ENCODE measurements at places on chromosomes 7 and 10.

DNA sequence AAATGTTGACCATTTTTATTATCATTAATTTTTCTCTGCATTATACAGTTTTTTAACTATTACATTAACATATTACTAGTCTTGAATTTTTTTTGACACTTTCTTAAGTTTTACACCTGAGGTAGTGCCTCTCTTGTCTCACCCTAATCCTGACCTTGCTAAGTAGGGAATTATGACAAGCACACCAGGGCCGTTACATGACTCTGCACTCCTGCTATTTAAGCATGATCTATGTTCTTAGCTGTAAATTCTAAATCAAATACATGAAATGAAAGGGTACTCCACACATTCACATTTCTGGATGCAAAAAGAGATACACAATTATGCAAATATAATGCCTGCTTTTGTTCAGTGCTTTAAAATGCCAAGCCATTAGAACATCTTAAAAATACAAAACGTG, 23.6 kb downstream of the CPVL start:
- DNase-seq, result no peak

GRCh38 chr10:74025380-74025978, 27.6 kb downstream of the VCL start:
- DNase-seq, result no peak

GRCh38 chr7:151992375-151992774, 33.1 kb upstream of the GALNT11 start:
- DNase-seq, result peak; percentile 6

- DNase-seq, result no peak
These were observed 66.0 kb downstream of the SRPK2 start for GRCh38 chr7:105322655-105323277.

- no peak for DNase-seq
These were observed 175.0 kb downstream of the POU6F2 start for GRCh38 chr7:39152701-39153100.

DNA sequence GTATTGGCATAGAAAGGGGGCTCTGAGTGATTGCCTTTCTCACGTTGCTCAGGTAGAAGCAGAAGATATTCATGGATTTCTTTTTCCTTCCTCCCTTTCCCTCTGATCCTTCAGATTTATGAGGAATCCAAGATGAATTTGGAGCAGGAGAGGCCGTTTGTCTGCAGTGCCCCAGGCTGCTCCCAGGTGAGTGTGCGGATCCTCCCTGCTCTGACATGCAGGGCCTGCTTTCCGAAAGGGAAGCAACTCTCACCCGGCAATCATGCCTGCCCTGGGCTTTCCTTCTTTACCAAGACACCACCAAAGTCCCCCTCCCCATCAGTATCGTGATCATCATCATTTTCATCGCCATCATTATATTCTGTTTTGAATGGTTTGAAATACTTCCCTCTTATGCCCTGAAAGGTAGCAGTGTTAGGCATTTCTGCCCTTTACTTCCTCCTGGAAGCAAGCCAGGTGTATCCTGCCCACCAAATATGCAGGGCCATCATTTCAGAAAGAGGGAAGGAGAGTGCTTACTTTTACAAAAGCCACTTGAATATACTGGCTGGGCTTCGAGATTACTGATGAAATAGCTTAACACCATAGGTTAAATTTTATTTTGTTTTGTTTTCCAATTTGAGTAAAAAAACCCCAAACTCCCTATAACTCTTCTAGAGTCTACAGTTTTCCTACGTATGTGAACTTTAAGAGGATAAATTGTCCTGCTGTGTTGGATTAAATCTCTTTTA, 75.9 kb downstream of the CREB5 start:
- DNase-seq, result no peak

DNA sequence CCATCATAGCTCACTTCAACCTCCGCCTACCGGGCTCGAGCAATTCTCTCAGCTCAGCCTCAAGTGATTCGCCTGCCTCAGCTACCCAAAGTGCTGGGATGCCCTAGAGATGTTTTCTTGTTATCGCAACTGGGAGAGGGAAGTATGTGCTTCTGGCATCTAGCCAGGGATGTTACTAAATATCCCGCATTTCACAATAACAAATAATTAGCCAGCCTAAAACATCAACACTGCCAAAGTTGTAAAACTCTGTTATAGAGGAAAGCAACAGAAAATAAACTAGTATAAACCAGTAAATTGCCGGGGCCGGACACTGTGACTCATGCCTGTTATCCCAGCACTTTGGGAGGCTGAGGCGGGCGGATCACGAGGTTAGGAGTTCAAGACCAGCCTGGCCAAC, 7.2 kb downstream of the INA start:
- DNase-seq, result no peak

DNA sequence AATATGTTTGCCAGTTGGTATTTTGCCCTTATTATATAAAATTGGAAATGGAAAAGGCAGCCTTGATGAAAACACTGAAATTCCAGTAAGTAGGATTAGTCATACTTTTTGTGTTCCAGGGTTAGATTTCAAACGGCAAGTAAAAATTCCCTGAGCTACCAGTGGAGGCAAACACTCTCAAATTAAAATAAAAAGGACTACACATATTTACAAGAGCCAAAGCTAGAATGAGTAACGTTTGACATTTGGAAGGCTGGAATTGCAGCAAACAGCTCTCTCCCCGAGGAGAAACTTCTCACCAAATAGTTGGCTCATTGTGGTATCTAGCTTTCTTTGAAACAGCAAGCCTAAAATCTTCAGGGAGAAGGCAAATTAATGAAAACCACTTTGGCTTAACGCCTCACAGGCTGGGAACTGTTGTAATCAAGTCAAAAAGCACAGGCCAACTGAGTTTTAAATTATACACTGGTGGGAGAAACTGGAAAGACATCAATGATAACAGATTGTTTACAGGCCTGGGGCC, 288.4 kb downstream of the SNX13 start:
- no peak for DNase-seq

- no peak for DNase-seq
These were observed 421.9 kb downstream of the SORCS3 start for GRCh38 chr10:105062951-105063350.

Data from activated T-helper 1 cell treated with anti-CD3 and anti-CD28 coated beads, Interleukin-2, amount 50 U/mL, for 16 hours (primary cell).